ENCODE measurements at places on chromosomes 13 and 19.

DNA sequence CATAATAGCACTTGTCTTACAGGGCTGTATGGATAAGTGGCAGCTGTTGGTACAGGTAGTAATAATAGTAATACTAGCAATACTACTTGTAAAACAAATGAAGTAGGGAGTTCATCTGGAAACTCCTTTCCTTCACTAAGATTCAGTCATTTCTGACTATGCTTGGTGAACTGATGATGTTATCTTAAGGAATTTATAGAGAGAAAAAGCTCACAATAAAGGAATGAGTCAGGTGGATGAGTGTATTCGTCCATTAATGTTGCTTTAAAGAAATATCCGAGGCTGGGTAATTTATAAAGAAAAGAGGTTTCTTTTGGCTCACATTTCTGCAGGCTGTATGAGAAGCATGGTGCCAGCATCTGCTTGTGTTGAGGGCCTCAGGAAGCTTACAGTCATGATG, 477.3 kb downstream of the KLF12 start:
- H3K27me3 ChIP-seq: peaks cover 5% of the 10 kb centered on the region
- H3K4me3 ChIP-seq: no peak overlapping the region
- H3K36me3 ChIP-seq: no peaks in the 10 kb centered on the region
- H3K27ac ChIP-seq: no peak overlapping the region
- DNase-seq: no peak
- no peaks in the 10 kb centered on the region for H3K4me1 ChIP-seq

DNA sequence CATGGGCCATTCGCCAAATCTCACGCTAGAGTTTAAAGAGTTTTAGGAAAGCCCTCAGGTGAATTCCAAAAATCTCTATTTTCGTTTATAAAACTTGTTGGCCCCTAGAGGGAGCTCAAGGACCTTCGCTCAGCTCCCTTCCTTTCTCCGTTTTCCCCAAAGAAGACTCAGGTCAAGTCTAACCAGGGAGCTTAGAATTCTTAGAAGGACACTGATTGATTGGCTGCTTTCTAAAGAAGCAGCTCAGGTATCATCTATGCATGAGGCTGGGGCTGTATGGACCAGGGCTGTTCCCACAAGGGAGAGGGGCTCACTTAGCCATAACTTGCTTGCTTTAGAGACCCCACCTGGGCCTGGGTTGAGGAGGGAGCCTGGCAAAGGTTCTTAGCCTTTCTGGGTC, 20.5 kb downstream of the DZIP1 start:
- no peak overlapping the region for H3K4me3 ChIP-seq
- DNase-seq: no peak
- peaks cover 2% of the 10 kb centered on the region for H3K27me3 ChIP-seq
- no peak overlapping the region for H3K27ac ChIP-seq
- H3K4me1 ChIP-seq: no peaks in the 10 kb centered on the region

- peaks cover 34% of the 10 kb centered on the region for H3K27me3 ChIP-seq
- DNase-seq: no peak
- no peak overlapping the region for H3K27ac ChIP-seq
Observed at GRCh38 chr13:113860051-113860664, 3.7 kb downstream of the GAS6 start.

GRCh38 chr13:27266917-27267316, 3.7 kb upstream of the RASL11A start:
- DNase-seq: no peak
- H3K27ac ChIP-seq: no peak overlapping the region
- H3K4me1 ChIP-seq: peaks cover 24% of the 10 kb centered on the region
- no peak overlapping the region for H3K4me3 ChIP-seq
- peaks cover 4% of the 10 kb centered on the region for H3K36me3 ChIP-seq

DNA sequence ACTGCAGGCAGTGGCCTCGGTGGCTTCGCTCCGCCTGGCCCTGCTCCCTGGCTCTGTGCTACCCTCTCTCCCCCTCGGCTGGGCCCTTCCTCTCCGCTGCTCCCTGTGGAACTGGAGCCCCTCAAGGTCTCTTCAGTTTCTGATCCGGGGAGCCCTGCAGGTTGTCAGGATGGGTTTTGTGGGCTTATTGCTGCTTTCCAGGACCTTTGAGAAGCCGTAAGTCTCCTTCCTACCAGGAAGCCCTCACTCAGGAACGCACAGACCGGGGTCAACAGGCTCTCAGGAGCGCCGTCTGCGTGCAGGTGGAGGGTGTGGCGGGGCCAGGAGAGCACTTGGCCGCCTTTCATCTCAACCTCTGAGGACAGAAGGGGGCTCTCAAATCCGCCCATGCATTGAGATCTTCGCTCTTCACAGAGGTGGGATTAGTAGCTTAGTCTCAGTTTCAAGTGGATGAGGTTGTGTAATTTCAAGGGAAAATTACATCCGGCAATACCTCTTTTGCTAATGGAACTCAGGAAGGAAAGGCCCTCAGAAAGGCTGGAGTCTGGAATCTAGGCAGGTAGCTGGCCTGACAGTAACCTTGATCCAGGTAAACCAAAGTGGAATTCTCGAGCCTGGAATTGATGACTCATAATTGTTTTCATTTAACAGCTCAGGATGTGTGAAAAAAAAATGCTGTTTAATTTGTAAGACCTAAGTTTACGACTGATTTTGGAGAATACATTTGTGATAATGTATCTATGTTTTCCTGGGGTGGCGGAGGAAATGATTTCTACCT, 102.0 kb downstream of the ATP11A start:
- H3K4me3 ChIP-seq: no peak overlapping the region
- H3K36me3 ChIP-seq: peaks cover 22% of the 10 kb centered on the region
- peaks cover 2% of the 10 kb centered on the region for H3K27me3 ChIP-seq
- no peak for DNase-seq
- no peaks in the 10 kb centered on the region for H3K4me1 ChIP-seq

DNA sequence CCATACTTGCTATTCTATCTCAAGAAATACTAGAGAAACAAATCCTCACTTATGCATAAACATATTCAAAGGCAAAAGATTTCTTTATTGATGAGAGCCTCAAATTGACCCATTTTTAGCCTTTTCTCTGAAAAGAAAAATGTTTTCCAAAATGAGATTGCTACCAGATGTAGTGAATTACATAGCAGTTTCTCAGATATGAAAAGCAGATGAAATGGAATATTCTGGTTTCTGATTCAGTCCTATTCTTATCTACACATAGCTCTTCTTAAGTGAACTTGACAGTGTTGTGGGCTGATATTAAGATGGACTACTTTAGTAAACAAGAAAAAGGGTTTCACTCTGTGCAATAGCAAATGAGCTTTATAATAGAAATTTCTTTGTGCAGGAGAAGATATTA, 183.5 kb downstream of the DNAJC15 start:
- H3K4me1 ChIP-seq: no peaks in the 10 kb centered on the region
- no peak overlapping the region for H3K27ac ChIP-seq
- H3K27me3 ChIP-seq: no peaks in the 10 kb centered on the region
- no peak for DNase-seq

DNA sequence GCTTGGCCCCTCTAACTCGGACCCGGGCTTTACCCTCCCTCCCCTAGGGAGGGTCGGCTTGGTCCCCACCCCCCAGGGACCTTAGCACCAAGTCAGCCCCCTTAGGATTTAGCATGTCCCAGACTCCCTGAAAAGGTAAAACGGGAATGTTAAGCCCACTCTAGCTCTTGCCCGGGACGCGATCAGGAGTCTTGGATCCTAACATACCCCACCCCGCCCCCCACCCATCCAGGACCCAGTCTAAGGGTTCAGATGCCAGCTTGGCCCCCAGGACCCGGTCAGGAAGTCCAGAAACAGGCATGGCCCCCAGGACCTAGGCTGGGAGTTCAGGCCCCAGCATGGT, 437 bp downstream of the EPOR start:
- DNase-seq: no peak
- H3K27me3 ChIP-seq: no peaks in the 10 kb centered on the region
- peaks cover 31% of the 10 kb centered on the region for H3K4me1 ChIP-seq
- peak overlapping the region; percentile 81 for H3K4me3 ChIP-seq

- peaks cover 9% of the 10 kb centered on the region for H3K27me3 ChIP-seq
- peaks cover 3% of the 10 kb centered on the region for H3K4me1 ChIP-seq
- peaks cover 3% of the 10 kb centered on the region for H3K36me3 ChIP-seq
- no peak for DNase-seq
Observed at GRCh38 chr19:30069535-30070197, 127.6 kb downstream of the URI1 start.

DNA sequence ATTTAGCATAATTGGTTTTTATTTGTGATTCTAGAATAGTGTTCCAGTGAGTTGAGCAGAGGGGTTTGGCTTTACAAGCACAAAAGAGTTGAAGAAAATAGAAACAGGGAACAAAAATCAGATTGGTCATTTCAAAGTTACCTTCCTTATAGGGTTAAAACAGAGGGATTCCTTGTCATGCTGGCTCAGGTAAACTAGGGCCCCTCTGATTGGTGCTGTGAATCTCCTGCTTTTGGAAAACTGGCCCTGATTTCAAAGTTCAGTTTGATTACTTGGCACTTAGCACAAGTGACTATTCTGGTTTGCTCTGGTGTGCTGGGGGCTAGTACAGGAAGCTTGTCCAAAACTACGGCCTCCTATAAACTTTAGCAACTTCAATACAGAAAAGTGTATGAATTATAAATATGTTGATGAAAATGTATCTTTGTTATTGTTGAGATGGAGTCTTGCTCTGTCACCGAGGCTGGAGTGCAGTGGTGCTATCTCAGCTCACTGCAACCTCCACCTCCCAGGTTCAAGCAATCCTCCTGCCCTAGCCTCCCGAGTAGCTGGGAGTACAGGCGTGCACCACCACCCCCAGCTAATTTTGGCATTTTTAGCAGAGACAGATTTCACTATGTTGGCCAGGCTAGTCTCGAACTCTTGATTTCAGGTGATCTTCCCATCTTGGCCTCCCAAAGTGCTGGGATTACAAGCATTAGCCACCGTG, 1.9 kb upstream of the MRPS31 start:
- H3K36me3 ChIP-seq: no peaks in the 10 kb centered on the region
- H3K27ac ChIP-seq: no peak overlapping the region
- peaks cover 23% of the 10 kb centered on the region for H3K4me1 ChIP-seq
- H3K27me3 ChIP-seq: no peaks in the 10 kb centered on the region
- H3K4me3 ChIP-seq: no peak overlapping the region

DNA sequence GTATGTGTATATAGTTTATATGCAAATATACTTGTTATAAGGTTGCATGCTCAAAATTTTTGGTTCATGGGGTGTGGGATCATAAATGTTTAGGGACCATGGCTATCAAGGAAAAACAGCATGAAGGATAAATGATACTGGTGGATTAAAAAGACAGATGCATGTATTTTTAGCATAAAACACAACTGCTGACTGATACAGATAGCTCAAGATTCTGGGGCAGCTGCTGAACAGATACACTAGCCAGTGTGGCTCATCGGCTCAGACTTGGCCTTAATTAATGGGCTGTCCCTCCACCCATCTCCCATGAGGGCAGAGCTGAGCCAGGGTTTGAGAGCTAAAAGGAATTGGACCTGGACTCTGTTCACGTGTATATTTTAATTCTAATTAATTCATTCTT, 11.4 kb downstream of the ALOX5AP start:
- no peaks in the 10 kb centered on the region for H3K27me3 ChIP-seq
- no peak overlapping the region for H3K27ac ChIP-seq
- no peak for DNase-seq

- H3K36me3 ChIP-seq: no peaks in the 10 kb centered on the region
- no peak for DNase-seq
- peaks cover 8% of the 10 kb centered on the region for H3K4me1 ChIP-seq
- no peak overlapping the region for H3K27ac ChIP-seq
- H3K4me3 ChIP-seq: no peak overlapping the region
Observed at GRCh38 chr13:24675806-24676570, 4.2 kb upstream of the ATP12A start.

GRCh38 chr13:32530841-32531253, 7.7 kb downstream of the N4BP2L2 start:
- H3K27me3 ChIP-seq: no peaks in the 10 kb centered on the region
- peaks cover 17% of the 10 kb centered on the region for H3K36me3 ChIP-seq
- H3K27ac ChIP-seq: peak overlapping the region; percentile 84
- peak overlapping the region; percentile 39 for H3K4me3 ChIP-seq
- no peak for DNase-seq
- peaks cover 37% of the 10 kb centered on the region for H3K4me1 ChIP-seq

- H3K27me3 ChIP-seq: peaks cover 21% of the 10 kb centered on the region
- no peak overlapping the region for H3K27ac ChIP-seq
- no peak for DNase-seq
- no peaks in the 10 kb centered on the region for H3K4me1 ChIP-seq
- no peak overlapping the region for H3K4me3 ChIP-seq
- no peaks in the 10 kb centered on the region for H3K36me3 ChIP-seq
Observed at GRCh38 chr13:98751367-98751782, 1.1 kb downstream of the SLC15A1 start.

DNA sequence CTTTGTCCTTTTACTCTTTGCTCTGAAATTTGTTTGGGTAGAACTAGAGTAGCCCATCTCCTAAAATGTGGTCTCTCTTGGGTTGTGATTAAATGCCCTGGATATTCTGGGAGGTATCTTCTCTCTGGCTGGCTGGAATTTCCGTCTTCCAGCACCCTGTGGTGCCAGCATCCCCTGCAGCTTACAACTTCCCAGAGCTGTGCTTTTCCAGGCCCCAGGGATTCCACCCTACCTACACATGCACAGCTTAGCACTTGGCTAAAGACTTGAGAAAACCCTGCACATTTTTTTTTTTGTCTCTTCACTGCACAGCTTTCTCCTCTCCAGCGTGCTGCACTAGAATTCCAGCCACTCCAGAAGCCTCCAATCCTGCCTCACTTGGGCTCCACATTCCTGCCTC, 334.7 kb downstream of the IRS2 start:
- H3K27ac ChIP-seq: no peak overlapping the region
- no peak for DNase-seq
- H3K4me3 ChIP-seq: no peak overlapping the region
- H3K36me3 ChIP-seq: no peaks in the 10 kb centered on the region
- H3K27me3 ChIP-seq: no peaks in the 10 kb centered on the region

DNA sequence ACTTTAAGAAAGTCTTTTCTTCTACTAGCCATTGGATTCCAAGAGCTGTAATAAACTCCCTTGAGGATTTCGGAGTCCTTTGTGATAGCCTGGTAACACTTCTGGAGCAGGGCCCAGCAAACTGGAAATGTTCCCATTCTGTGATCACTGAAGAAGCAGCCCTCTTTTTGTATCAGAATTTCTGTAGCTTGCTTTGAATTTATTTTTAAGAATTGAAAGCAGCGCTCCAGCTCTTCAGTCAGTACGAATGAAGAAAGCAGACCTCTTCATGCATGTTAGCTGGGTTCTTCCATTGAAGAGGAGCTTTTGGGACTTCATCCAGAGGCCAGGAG, 141.5 kb downstream of the AKAP11 start:
- H3K36me3 ChIP-seq: no peaks in the 10 kb centered on the region
- H3K4me1 ChIP-seq: peaks cover 5% of the 10 kb centered on the region
- DNase-seq: no peak
- no peaks in the 10 kb centered on the region for H3K27me3 ChIP-seq

DNA sequence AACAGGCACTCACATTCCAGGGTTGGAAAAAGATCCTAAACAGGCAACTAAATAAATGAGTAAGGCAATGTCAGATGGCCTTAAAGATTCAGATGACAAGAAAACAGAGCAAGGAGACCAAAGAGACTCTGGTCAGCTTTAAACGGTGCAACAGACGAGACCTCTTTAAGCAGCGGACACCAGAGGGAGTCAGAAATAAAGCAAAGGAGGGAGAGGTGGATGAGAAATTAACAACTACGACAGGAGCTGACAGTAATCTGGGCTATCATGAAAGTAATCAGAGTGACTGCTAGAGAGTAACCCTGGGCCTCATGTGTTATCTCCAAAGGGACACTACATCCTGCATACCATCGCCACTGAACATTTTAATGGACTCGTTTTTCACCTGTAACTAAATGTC, 1.1 kb downstream of the ZNF550 start:
- H3K4me3 ChIP-seq: peak overlapping the region; percentile 96
- DNase-seq: no peak
- peaks cover 34% of the 10 kb centered on the region for H3K36me3 ChIP-seq
- peaks cover 22% of the 10 kb centered on the region for H3K4me1 ChIP-seq
- no peak overlapping the region for H3K27ac ChIP-seq

Data from memory B cell (primary cell).